ENCODE measurements at places on chromosomes 4 and X. TPM values are rescaled to one million over a fixed set of nuclear protein-coding genes. Genes with fewer than 3 reads are reported as not detected.

Gene SOWAHB
- 23.3 TPM for total RNA-seq

Gene ANKRD37
- 7.3 TPM for total RNA-seq

Gene PIN4
- 7.1 TPM for total RNA-seq

Gene TNIP3
- total RNA-seq = 1.1 TPM

- no peak for DNase-seq
Measured at GRCh38 chr4:114192854-114193253, 213.4 kb upstream of the ARSJ start.

GRCh38 chr4:150384249-150384648, 197.7 kb upstream of the MAB21L2 start:
- no peak for DNase-seq

DNA sequence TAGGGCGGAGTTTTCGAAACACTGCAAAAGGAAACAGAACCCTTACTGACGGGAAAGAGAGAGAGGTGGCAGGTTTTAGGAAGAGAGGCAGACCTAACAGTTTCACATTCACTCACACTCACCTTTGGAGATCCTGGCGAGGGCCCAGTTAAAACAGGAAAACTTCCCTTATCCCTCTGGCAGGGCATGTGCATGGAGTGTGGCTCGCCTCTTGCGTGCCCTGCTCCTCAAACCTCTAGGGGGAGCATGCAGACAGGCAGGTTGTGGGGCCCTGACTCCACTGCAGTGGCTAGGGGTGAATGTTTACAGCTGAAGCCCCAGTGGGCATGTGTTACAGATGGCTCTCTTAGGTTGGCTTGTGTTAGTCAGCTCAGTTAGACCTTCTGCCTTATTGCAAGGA, 451.5 kb downstream of the UBE2NL start:
- no peak for DNase-seq

- no peak for DNase-seq
Measured at GRCh38 chrX:47992095-47992380, 11.8 kb downstream of the ZNF182 start.

- DNase-seq = no peak
Measured at GRCh38 chr4:165873298-165874071, 448 bp downstream of the TLL1 start.

- no peak for DNase-seq
Measured at GRCh38 chrX:5586726-5587125, 641.9 kb downstream of the NLGN4X start.

- no peak for DNase-seq
Measured at GRCh38 chr4:106627051-106627450, 258.5 kb upstream of the GIMD1 start.

GRCh38 chrX:45329217-45329616, 128.5 kb upstream of the DIPK2B start:
- DNase-seq = no peak

DNA sequence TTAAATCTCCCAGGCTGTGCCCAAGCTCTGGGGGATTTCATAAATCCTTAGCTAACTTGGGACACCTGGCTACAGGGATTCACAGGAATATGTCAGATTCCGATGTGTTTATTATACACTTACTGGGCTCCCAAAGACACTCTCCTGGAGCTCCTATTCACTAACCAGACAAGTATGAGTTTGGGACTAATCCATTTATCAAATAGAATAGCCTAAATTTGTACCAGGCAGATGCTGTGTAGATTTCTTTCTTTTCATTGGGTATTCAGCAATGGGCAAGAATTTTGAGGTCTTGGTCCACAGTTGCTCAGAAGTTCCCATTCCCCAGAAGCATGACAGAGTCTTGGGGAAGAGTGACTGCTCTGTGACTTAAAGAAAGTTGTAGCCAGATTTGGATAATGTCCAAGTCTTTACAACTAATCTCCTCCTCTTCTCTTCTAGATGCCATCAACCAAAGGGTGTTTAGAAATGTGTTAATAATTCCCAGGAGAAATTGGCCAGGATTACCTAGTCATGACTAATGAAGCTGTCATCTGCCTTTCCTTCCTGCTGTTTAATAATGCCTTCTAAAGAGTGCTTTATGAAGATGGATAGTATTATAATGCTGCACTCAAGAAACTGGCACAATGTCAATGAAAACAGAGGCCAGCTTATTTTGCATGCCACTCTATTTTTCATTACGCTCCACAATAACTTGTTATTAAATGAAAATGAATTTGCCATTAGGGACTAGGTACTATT, 120.9 kb downstream of the CHIC2 start:
- DNase-seq = peak; percentile 70

- no peak for DNase-seq
Measured at GRCh38 chr4:106893395-106893881, 142.7 kb downstream of the DKK2 start.

- DNase-seq = no peak
Measured at GRCh38 chrX:118189628-118190027, 73.0 kb upstream of the KLHL13 start.

DNA sequence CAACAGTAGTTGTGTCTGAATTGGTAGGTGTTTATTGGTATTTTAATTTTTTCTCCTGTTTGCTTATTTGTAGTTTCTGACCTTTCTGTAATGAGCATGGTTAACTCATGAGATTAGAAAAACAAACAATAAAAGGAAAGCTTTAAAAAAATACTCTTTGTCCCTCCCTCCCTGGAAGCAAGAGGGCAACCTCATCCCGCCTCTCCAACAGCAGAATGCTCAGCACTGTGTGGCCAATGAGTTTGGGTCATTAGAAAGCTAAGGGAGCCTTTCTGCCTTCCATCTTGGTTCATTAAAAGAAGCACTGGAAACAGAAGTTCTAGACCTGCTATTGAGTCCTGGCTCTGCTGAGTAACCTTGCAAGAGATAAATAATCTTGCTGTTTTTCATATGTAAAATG, 33.9 kb downstream of the TRPC5 start:
- DNase-seq = no peak

GRCh38 chrX:77014377-77015372, 432.5 kb upstream of the FGF16 start:
- no peak for DNase-seq

DNA sequence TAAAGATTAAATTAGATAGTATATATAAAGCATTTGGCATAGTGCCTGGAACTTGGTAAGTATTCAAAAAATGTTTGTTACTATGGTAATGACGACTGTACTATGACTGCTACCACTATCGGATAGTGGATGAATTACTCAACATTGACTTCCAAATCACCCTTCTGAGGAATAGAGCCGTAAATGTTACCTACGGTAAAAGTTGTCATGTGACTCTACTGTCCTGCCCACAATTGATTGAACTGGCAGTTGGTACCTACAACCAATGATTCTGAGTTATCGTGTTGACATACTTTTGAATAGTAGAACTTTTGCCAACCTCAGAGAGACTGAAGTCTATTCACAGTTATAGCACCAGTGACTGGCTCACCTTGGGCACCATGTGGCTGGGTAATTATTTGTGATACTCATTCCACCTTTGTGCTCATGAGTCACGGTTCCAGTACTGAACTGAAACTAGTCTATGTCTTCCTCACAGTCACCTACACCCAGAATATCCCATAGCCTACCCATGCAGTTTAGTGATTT, 185.5 kb upstream of the PITX2 start:
- DNase-seq = peak; percentile 26

Data from kidney epithelial cell (primary cell).